A673 (cell line): ENCODE measurements at places on chromosomes 13 and 19.

GRCh38 chr19:547836-548720 lies 4.2 kb downstream of the GZMM start:
- H3K27ac ChIP-seq: no peak overlapping the region
- H3K4me1 ChIP-seq: no peaks in the 10 kb centered on the region
- H3K27me3 ChIP-seq: no peaks in the 10 kb centered on the region

DNA sequence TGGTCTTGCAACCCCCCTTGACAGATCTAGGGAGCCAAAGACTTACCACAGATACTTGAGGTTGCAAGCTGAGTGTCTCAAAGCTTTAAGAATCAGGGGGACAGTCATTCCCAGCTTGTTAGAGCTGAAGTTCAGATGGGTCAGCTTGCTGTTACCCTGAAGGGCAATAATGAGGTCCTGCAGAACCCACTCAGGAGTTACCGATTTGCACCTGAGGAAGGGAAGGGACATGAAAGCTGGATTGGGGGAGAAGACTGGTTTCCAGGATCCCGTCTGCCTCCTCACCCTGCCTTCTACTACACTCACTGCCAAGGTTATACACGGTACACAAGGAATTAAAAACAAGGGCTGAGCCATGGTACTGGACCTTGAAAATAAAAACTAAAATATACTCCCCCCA lies 24.4 kb downstream of the NLRP13 start:
- H3K36me3 ChIP-seq: no peaks in the 10 kb centered on the region
- H3K4me1 ChIP-seq: no peaks in the 10 kb centered on the region
- peaks cover 16% of the 10 kb centered on the region for H3K27me3 ChIP-seq
- no peak overlapping the region for H3K27ac ChIP-seq

- H3K4me3 ChIP-seq: no peak overlapping the region
- DNase-seq: peak; percentile 57
- H3K4me1 ChIP-seq: peaks cover 17% of the 10 kb centered on the region
- no peak overlapping the region for H3K27ac ChIP-seq
- H3K27me3 ChIP-seq: no peaks in the 10 kb centered on the region
Measured at GRCh38 chr19:40813182-40813581, 14.2 kb downstream of the EGLN2 start.

DNA sequence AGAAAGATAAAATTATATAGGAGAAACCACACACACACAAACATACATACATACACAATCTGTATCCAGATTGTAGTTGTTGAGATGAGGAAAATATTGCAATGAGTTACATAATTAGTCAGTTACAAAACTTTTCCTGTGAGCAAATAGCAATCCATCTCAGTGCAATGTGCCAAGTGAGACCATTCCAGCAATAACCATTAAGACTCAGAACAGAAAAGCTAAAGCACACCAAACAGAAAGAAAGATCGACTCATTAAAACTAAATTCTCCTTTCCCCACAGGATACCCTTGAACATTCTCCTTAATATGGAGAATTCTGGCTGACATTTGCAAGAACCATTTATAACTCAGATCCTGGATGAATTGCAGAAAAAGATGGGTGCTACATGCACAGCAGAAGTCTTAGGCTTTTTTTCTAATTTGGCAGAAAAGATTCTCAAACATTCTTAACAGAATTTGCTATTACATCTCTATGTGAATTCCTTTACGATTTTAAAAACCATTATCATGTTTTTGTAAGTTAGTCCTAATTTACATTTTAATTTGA lies 1341.2 kb upstream of the SPRY2 start:
- H3K4me3 ChIP-seq: no peak overlapping the region
- H3K36me3 ChIP-seq: no peaks in the 10 kb centered on the region
- H3K4me1 ChIP-seq: no peaks in the 10 kb centered on the region
- no peaks in the 10 kb centered on the region for H3K27me3 ChIP-seq
- H3K27ac ChIP-seq: no peak overlapping the region

DNA sequence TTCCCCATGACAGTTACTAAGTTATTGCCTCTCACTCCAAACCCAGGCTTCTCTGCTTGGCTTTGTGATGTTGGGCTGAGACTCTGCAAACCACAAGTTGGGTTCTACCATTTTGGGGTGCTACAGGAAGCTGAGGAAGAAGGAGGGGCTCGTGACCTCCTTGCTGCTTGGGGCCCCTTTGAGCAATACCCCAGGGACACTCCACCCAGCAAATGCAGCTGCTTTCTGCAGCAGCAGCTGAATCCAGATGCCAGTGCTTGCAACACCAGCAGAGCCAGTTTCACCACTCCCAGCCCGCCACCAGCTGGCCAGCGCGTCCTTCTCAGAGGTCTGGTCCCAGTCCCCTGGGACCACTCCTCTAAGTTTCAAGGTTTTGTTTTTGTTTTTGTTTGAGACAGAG lies 22.0 kb upstream of the UBAC2 start:
- no peak overlapping the region for H3K4me3 ChIP-seq
- H3K36me3 ChIP-seq: no peaks in the 10 kb centered on the region
- DNase-seq: no peak
- no peak overlapping the region for H3K27ac ChIP-seq
- H3K27me3 ChIP-seq: no peaks in the 10 kb centered on the region
- H3K4me1 ChIP-seq: no peaks in the 10 kb centered on the region

DNA sequence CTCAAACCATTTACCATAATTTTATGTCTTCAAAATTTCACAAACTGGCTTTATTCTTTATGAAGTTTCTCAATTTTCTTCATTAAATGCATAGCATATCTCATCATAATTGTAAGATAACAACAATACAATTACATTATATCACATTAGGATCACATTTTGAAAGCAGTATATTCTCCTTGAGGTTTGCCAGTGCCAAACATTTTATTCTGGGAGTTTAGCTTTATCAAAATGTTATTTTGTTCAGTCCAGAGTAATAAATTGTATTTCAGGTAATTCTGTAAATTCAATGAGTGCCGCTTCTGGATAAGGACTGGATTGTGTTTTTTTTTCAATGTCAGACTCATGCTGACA lies 234.6 kb upstream of the MIR17HG start:
- no peak for DNase-seq
- no peak overlapping the region for H3K4me3 ChIP-seq
- no peak overlapping the region for H3K27ac ChIP-seq
- no peaks in the 10 kb centered on the region for H3K4me1 ChIP-seq
- peaks cover 73% of the 10 kb centered on the region for H3K27me3 ChIP-seq
